Muscle of arm (tissue), 14 donors: ENCODE measurements at places on chromosomes 6 and 20. TPM values are rescaled to one million over a fixed set of nuclear protein-coding genes. Genes with fewer than 3 reads are reported as not detected.

The ASIP gene
- 0.32 TPM for polyA plus RNA-seq

The ULBP3 gene
- 3.2 TPM for polyA plus RNA-seq

The HCRTR2 gene
- polyA plus RNA-seq, result not detected

The TFAP2C gene
- 0.20 TPM for polyA plus RNA-seq

The TRIM15 gene
- not detected for polyA plus RNA-seq

The DEF6 gene
- polyA plus RNA-seq, result 3.4 TPM

The SYCP2 gene
- polyA plus RNA-seq, result 3.6 TPM

The ECT2L gene
- polyA plus RNA-seq, result 0.48 TPM

The GJA1 gene
- polyA plus RNA-seq, result 89.7 TPM

The COL20A1 gene
- 4.7 TPM for polyA plus RNA-seq

The MCM3 gene
- polyA plus RNA-seq, result 44.9 TPM
